Kidney (tissue), 22 donors: ENCODE measurements at places on chromosomes 3 and 15. TPM values are rescaled to one million over a fixed set of nuclear protein-coding genes. Genes with fewer than 3 reads are reported as not detected.

GRCh38 chr15:95503640-95504225 is 826.8 kb upstream of the NR2F2 start:
- DNase-seq: no peak

DNA sequence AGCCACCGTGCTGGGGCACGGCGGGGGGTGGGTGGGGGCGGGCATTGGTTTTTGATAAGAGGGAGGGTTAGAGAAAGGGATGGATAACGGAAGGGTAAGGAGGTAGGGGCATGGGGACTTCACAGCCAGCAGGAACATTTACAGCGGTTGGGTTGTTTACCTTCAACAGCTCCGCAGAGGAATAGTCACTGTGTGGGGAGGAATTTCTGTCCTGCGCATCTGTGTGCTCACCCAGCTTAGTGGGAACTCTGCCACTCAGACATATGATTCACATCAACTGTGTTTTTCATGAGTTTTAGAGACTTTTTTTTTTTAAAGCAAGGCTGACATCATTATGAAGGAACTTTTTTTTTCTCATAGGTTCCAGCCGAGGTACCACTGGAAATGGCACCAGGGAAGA is 19.6 kb downstream of the CHRD start:
- peak; percentile 31 for DNase-seq

- DNase-seq: no peak
Observed at GRCh38 chr3:162435750-162436149, 939.1 kb downstream of the OTOL1 start.

DNA sequence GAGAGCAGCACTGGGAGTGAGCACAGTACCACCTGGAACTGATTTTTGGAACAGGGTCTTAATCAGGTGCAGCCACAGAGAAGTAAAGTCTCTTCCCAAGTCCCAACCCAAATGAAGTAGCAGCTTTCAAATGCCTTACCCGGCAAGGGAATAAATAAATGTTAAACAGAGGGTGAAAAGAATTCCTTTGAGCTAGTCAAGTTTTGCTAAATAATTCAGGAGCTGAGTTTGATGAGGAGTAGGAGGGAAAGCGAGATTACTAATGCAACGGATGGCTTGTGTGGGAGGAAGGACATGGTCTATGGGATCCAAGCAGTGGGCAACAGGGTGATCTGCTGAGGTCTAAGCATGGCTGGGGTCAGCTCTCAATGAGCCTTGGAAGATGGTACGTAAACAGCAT is 204.5 kb upstream of the ST8SIA2 start:
- peak; percentile 78 for DNase-seq

TP63 gene
- polyA plus RNA-seq: 0.13 TPM

RNF13 gene
- polyA plus RNA-seq: 54.1 TPM

CILP gene
- 0.37 TPM for polyA plus RNA-seq
